ENCODE measurements at places on chromosomes 7 and 10.
A peak's percentile ranks its signal among the peaks of the same experiment; 100 is the strongest.

DNA sequence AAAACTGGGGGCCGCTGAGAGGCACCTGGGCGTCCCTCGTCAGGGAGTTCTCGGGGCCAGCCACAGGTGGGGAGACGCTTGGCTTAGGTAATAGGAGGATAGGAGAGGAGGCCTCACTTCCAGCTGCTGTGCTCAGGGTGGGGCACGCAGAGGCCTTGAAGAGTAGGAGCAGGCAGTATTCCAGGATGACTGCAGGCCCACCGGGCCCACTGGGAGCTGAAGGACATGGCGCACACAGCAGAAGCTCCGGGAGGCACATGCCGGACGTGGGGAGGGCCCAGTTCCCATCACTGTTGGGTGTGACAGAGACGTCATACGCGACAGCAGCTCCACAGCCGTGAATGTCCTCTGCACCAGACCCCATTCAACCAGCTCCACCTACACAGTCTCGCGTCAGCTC is 22.0 kb upstream of the PDGFA start:
- DNase-seq: no peak

GRCh38 chr7:51070151-51070550 is 246.5 kb downstream of the COBL start:
- DNase-seq: no peak

DNA sequence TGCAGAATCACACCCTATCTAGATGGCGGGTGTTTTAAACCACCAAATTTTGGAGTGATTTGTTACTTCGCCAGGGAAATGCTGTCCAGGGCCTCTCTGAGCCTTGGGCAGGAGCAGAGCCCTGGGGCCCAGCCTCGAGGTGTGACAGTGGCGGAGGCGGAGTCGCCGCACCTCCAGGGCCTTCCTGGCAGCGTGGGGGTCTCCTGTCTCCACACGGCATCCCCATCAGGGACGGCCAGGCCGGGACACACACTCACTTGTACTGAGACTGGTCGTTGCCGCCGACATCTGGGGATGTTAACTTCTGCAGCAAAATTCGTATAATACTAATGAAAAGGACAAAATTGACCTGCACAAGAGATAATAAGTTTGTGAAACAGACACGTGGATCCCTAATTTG is 110.7 kb downstream of the VIPR2 start:
- DNase-seq: peak; percentile 3

GRCh38 chr10:11156480-11156879 is 138.8 kb downstream of the CELF2 start:
- no peak for DNase-seq
